ENCODE measurements at places on chromosomes 16 and 17. TPM values are rescaled to one million over a fixed set of nuclear protein-coding genes. Genes with fewer than 3 reads are reported as not detected.

DNA sequence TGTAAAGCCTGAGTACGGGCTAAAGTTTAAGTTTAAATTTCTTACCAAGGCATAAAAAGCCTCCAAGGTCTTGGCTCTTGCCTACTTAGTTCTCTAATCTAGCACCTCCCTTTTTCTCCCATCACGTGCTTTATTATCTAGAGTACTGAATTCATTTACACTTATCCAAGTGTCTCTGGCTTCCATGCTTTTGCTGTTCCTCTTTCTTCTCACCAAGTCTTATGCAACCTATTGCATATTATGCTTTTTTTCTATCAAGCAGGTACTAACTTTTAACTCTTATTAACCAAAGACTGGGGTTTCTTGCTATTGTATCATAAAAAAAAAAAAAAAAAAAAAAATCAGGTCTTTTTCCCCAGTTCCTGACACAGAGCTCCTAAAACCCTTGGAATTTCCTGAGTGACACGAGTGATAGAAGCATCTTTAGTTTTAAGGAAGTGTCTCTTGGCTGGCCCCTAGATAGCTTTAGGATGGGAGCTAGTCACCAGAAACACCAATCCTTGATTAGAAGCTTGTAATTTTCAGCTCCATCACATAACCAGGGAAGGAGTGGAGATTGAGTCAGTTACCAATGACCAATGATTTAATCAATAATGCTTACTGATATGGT, 44.9 kb downstream of the SSH2 start:
- DNase-seq, result no peak

The HSPB9 gene
- not detected for total RNA-seq

GRCh38 chr17:77527409-77527808, 386.6 kb downstream of the SEC14L1 start:
- no peak for DNase-seq

The AIPL1 gene
- not detected for total RNA-seq

DNA sequence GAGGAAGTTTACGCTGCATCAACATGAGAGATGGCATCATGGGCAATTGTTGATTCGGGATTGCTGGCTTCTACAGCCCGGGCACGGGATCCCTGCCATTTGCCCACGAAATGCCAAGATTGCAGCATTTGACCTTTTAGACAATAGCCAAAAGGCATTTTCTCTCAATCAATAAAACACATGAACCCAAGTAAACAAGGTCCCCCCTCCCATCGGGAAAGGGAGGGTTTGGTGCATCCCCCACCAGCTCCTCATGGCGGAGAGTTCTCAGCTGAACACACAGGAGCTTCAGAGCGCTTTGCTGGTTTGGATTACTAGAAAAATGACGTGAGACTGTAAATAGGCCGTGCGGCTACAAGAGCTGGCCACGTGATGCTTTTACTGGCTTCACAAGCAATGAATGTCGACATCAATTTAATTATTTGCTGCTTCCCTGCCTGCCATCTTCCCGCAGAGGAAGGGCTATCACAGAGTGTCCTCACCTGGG, 147.6 kb downstream of the C16orf95 start:
- no peak for DNase-seq

Measured in breast epithelium (tissue), 4 donors.